H1 (cell line): ENCODE measurements at places on chromosomes 16 and 17.

DNA sequence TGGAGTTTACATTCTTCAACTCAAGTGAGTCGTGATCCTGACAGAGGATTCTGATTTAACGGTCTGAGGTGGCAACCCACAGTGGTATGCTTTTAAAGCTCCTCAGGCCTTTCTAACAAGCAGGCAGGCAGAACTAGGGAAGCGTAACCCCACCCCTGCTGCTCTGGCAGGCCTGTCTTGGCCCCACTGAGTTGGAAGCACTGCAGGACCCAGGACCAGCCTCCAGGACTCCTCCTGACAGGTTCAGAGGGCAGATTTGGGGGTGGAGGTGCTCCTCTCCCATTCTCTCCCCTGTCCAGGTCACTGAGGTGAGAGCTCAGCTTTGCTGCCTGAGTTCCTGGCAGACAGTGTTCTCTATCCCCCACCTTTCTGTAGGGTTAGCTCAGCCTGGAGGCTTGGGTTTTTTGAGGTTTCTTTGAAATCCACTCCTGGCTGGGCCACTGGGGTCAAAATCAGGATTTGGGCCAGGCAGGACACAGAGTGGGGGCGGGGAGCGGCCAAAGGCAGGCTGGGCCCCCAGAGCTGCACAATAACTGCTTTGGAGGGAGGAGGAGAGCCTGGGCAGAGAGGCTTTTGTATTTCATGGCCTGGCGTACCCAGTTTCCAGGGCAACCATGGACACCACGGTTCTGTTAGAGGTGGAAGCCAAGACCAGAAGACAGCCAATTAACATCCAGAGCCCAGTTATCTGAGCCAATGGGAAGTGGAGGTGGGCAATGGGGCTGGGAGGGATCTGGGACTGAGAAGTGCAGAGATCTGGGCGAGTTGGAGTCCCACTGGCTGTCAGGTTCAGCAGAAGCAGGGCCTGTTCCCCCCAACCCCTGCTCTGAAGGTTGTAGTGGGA lies 9.5 kb downstream of the MRPL27 start:
- DNase-seq, result peak; percentile 71

DNA sequence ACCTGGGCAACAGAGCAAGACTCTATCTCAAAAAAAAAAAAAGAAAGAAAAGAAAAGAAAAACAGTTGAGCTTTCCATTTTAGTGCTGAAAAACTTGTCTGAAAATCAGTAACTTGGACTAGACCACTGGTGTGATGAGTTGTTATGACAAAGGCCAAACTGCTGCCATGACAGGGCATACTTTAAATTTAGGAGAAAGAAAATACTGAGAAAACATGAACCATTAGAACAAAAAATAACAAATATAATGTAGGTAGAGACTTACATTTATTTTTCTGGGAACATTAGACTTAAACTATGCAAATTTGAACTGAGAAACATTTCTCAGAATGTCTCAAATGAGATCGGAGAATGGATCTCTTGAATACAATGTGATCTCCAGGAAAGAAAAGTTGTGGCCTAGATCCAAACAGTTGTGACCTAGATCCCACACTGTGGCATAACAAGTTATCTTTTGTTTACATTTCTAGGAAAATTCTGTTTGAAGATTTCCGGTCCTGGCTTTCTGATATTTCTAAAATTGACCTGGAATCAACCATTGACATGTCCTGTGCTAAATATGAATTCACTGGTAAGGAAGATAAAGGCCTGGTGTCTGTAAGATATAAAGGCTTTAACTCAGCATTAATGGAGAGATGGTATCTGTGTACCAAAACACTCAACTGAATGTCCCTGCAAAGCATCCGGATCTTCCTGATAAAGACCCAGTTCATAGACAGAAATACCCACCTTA lies 10.9 kb downstream of the OGFOD1 start:
- DNase-seq, result no peak

GRCh38 chr17:80892019-80892855 lies 99.4 kb upstream of the CHMP6 start:
- no peak for DNase-seq

- peak; percentile 78 for DNase-seq
These were observed 2.5 kb upstream of the HS3ST6 start for GRCh38 chr16:1920727-1921171.

DNA sequence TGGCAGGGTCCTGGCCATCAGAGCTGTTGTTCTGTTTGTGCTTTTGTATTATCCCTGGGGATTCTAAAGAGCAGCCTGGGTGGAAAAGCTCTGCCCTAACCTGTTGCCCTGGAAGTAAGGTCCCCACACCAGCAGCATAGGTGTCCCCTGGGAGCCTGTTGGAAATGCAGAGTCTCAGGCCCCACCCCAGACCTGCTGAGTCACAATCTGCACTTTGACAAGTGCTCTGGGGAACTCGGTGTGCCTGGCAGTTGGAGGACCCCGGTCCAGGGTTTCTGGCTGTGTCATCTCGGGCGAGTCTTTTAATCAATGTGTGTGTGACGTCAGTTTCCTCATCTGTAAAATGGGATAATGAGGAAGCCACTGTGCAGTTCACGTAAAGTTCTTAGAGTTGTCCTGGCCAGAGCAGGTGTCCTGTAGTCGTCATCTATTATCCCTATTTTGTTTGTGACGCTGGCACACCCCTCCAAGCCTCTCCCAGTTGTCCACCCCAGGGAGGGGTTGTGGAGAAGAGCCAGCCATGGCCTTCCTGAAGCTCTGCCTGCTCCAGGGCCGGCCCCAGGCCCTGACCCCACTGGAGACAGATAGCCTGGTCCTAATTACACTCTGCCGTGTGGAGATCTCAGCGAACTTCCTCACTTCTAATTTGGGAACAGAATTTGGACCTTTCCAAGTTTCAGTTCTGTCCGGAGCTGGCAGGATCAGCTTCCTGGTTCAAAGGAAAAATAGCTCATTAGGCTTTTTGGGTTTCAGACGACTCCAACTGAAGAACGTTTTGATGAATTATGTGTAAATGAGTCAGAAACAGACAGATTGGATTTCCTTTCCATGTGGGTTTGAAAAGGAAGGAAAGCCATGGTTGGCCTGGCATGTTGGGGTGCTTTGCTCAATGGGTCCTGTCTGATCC lies 295.7 kb upstream of the FOXF1 start:
- no peak for DNase-seq

- DNase-seq, result no peak
These were observed 14.7 kb upstream of the ZNF469 start for GRCh38 chr16:88368036-88368435.

DNA sequence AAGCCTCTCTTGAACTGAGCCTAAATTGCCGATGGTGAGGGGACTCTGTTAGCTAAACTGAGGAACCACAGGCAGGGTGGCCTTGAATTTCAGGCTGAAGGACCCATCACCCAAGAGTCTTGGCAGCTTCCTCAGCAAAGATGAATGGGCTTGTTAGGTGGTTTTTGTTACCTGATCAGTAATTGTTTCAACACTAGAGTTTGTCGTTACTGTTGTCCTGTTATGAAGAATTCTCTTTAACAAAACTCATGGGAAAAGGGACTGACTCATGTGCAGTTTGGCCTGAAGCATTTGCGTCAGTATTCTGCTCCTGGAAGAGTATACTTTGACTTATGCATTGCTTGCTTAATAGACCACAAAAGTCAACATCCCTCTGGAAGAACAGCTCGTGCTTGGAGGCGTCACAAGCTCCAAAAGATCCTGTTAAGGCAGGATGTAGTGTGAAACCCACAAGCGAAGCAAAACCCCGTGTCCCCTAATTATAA lies 206.0 kb downstream of the IRX3 start:
- DNase-seq, result no peak

GRCh38 chr16:80122115-80122514 lies 418.7 kb upstream of the DYNLRB2 start:
- DNase-seq, result no peak

- no peak for DNase-seq
These were observed 27.2 kb downstream of the MARCHF10 start for GRCh38 chr17:62780951-62781350.

- DNase-seq, result no peak
These were observed 170.2 kb downstream of the HS3ST3B1 start for GRCh38 chr17:14471052-14471451.

DNA sequence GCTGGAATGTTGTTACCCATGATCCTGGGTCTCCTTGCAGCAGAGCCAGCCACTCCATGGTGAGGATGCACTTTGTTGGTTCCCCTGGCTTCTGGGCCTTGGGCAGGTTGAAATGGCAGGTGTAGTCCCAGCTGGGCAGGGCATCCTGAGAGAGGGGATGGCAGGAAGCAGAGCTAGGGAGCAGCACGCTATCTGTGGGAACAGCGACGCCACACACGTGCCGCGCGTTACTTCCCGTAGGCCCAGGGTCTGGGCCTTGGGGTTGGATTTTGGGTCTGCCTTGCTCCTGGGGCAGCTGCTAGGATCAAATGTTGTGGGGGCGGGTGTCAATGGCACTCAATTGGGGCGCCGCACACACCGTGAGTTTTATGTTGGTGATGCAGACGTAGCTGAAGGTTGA lies 368.0 kb downstream of the CPPED1 start:
- no peak for DNase-seq

GRCh38 chr17:8875436-8875835 lies 8.0 kb upstream of the PIK3R6 start:
- DNase-seq, result no peak

DNA sequence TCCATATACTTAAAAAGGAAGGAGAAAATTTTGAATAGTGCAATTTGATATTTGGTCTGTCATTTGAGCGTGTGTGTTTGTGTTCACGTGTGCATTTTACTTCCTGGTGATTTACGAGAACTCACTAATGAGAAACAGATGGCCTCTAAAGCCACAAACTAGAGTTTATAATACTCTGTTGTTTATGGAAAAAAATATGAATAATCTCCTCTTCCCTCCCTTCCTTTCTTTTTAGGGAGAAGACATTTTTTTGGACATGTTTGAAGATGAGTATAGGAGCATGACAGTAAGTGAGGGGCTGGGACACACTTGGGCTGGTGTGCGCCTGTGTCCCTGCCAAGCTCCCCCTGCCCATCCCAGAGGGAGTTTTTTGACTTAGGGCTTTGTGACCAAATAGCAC lies 102.7 kb downstream of the CLEC16A start:
- no peak for DNase-seq

DNA sequence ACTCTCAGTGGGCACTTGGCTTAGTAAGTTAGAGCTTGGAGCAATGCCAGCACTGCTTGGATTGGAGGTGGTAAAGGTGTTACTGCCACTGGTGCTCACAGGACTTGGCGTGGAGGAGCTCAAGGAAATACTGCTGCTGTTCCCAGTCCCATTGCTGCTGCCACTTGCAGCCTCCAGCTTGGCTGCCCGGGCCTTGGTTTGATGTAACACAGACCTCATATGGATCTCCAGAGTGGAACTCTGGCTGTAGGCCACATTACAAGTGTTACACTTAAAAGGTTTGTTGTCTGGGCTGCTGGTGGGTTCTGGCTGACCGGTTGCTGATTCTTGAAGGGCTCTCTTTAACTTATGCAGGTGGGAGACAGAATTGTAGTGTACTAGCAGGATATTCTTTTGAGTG lies 250.3 kb downstream of the ZFHX3 start:
- no peak for DNase-seq

- no peak for DNase-seq
These were observed 30.5 kb downstream of the SMIM36 start for GRCh38 chr17:55480631-55481315.

DNA sequence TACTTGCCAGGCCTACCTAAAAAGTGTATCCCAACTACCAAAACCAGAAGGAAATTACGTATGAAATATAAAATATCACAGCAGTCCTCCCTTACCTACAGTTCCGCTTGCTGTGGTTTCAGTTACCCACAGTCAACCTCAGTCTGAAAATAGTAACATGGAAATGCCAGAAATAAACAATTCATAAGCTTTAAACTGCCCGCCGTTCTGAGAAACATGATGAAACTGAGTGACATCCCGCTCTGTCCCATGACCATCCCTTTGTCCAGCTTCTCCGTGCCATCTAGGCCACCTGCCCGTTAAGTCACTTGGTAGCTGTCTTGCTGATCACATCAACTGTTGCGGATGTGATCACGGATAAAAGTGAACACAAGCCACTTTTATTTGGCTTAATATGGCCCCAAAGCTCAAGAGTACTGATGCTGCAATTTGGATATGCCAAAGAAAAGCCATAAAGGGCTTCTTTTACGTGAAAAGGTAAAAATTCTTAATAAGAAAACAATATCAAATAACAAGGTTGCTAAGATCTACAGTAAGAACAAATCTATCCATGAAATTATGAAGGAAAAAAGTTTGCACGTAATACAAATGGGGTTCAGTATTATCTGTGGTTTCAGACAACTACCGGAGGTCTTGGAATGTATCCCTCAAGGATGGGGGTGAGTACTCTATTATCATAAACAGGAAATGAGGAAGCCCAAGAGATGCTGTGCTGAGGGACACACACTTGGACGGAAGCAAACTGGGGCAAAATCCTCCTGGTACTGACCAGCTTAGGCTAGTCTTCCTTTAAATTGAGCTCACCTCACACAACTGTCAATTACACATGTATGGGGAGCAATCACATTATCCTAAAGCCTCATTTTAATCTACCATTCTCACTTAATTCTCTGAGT lies 8.2 kb downstream of the USP22 start:
- DNase-seq, result no peak

DNA sequence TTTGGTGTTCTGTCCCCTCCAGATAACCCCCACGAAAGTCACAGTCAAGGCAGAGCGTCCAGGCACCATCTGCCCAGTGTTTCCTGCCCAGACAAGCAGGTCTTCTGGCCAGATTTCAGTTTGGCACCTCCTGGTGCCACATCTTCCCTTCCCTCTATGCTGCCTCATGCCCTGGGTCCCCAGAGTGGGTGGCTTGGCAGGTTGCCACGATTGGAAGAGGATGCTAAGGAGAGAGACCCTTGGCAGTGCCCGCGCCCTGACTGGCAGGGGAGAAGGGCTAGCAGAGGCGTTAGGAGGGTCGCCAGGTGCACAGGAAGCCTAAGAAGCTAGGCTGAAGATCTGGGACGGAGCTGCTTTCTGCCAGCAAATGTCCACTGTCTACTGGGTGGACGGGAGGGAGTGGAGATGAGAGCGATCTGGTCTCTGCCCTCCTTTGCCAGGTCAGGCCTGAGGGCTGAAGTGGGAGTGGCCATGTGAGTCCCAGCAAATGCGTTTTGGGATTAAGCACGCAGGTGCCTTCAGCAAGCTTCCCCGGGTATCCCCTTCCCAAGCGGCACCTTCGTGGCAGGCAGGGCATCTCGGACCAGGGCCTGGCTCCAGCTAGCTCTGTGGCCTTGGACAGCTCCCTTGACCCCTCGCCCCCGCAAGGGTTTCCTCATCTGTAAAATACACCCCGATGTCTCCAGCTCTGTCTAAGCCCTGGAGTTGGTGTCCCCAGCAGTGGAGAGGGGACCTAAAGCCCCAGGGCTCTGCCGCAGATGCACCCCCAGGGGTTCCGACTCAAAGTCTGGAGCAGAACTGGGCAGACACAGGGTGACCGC lies 13.4 kb upstream of the CD300A start:
- DNase-seq, result no peak
